ENCODE measurements at places on chromosomes 6 and 20.
A peak's percentile ranks its signal among the peaks of the same experiment; 100 is the strongest.

GRCh38 chr6:68653706-68654089 lies 18.6 kb downstream of the ADGRB3 start:
- no peak for DNase-seq

DNA sequence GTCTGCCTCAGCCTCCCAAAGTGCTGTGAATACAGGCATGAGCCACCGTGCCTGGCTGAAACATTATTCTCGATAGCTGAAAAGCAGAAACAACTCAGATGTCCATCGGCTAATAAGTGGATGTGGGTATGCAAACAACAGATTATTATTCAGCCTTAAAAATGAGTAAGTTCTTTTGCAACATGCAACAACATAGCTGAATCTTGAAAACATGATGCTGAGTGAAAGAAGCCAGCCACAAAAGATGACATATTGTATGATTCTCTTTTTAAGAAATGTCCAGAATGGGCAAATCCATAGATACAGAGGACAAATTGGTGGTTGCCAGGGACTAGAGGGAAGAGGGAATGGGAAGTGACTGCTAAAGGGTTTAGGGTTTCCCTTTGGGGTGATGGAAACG lies 61.7 kb downstream of the RIOK1 start:
- DNase-seq, result no peak

DNA sequence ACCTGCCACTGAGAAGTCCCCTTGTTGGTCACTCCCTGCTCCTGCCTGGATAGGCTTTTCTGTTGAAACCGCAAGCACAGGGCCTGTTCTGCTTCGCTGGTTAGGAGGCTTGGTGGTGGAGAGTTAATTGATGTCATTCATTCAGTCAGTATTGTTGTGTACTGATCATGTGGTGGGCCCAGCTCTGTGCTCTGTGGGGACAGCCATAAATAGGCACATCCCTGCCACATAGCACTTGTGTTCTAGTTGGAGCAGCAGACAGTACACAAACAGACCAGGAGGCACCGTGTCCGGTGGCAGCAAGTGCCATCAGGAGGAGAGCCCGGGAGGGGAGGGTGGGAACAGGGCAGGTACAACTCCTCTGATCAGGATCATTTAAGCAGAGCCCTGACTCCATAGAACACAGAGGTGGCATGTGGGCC lies 155.2 kb upstream of the INSM1 start:
- DNase-seq, result no peak

DNA sequence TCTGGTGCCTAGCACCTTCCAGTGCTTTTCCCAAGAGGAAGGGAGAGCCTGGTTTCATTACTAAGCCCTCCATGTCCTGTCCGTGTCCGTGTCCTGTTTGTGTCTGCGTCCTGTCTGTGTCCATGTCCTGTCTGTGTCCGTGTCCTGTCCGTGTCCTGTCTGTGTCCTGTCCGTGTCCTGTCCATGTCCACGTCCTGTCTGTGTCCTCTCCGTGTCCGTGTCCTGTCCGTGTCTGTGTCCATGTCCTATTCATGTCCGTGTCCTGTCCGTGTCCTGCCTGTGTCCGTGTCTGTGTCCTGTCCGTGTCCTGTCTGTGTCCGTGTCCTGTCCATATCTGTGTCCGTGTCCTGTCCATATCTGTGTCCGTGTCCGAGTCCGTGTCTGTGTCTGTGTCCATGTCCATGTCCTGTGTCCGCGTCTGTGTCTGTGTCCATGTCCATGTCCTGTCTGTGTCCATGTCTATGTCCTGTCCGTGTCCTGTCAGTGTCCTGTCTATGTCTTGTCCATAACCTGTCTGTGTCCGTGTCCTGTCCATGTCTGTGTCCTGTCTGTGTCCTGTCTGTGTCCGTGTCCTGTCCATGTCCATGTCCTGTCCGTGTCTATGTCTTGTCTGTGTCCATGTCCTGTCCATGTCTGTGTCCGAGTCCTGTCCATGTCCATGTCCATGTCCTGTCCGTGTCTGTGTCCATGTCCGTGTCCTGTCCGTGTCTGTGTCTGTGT lies 54.4 kb upstream of the BHLHE23 start:
- DNase-seq, result no peak

- no peak for DNase-seq
These were observed 170.7 kb upstream of the PREP start for GRCh38 chr6:105573556-105573955.

GRCh38 chr20:63651942-63652191 lies 1.4 kb downstream of the STMN3 start:
- no peak for DNase-seq

GRCh38 chr6:97361286-97361685 lies 78.3 kb upstream of the MMS22L start:
- peak; percentile 1 for DNase-seq

Data from NCI-H460 (cell line).